ENCODE measurements at places on chromosomes 16 and 17.

DNA sequence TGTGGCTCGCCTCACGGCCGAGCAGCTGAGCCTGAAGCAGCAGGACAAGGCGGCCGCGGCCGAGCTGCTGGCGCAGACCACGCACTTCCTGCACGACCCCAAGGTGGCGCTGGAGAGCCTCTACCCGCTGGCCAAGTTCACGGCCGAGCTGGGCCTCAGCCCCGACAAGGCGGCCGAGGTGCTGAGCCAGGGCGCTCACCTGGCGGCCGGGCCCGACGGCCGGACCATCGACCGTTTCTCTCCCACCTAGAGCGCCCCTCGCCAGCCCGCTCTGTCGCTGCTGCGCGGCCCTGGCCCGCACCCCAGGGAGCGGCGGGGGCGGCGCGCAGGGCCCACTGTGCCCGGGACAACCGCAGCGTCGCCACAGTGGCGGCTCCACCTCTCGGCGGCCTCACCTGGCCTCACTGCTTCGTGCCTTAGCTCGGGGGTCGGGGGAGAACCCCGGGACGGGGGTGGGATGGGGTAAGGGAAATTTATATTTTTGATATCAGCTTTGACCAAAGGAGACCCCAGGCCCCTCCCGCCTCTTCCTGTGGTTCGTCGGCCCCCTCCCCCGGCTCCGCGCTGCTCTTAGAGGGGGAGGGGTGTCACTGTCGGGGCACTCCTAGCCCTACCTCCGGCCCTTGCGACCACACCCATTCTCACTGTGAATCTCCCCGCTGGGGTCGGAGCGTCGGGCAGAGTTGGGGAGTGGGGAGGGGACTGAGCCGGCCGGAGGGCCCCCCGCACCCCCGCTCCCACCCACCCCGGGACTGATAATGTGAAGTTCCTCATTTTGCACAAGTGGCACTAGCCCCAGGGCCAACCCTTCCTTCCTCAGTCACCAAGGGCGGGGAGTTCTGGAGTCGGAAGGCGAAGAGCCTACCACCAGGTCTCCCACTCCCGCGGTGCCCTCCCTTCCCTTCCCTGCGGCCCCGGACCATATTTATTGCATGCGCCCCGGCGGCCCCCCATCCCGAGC lies 4.0 kb downstream of the HIC1 start:
- no peak for DNase-seq

DNA sequence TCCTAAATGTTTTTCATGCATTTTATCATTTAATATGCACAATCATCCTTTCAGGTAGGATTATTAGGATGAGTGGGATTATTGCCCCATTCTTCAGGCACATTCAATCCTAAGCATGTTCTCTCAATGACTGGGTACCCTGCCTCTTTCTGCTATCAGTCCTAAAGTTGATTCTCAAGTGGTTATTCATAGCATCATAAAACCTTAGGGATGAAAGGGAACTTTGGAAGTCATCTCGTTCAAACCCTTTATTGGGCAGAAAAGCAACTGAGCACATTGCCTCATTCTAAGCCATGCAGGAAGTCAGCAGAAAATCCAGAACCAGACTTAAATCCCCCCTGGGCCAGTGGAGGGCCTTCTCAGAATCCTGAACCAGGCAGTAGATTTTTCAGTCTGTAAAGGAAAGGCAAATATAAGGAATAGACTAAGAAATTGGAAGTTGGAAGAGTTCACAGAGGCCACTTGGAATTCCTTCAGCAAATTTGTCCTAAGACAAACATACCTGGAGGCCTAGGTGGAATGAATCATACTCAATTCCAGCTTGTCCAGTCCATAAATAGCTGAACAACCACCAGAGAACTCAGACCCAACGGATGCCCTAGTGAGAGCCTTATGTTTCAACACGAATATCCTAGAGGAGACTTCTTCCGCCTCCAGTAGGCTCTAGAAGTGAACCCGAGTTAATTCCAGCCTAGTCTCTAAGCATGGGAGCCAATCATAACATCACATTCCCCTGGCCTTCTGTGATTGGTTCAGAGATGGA lies 62.7 kb downstream of the IRX6 start:
- no peak for DNase-seq

GRCh38 chr16:18050777-18051176 lies 285.8 kb downstream of the NPIPA8 start:
- no peak for DNase-seq

- no peak for DNase-seq
Measured at GRCh38 chr17:46147296-46147695, 45.9 kb downstream of the KANSL1 start.

GRCh38 chr16:11621920-11622651 lies 35.4 kb upstream of the LITAF start:
- no peak for DNase-seq

GRCh38 chr16:86628614-86629013 lies 50.3 kb downstream of the FOXL1 start:
- no peak for DNase-seq

DNA sequence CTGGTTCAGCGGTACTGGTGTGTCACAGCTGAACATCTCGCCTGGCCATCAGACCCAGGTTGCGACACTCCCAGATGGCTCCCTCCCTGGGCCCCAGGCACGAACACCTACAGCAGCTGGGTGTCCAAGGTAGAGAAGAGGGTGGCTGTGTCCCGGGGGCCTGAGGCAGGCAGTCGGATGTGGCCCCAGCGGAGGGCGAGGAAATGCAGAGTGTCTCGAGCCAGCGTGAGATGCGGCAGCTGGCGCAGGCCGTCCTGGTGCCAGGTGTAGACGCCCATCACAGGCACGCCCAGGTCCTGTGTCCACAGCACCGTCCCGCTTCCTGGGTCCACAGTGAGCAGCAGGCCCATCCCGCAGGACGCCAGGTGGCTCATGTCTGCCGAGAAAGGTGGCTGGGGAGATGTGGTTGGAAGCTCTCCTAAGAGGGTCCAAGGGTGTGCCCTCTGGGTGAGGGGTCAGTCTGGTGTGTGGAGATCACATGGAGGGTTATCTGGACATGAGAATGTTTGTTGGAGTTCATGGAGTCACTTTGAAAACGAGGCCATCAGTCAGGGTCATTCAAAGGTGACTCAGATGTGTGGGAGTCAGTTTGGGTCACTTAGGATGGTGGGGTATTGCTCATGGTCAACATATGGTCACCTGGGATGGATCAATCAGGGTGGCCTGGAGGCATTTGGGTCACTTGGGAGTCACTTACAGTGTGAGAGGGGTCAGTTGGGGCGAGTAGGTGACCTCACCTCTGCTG lies 8.1 kb downstream of the ERN2 start:
- no peak for DNase-seq

Data from neuronal stem cell (in vitro differentiated cells).